ENCODE measurements at places on chromosomes 6 and 20. TPM values are rescaled to one million over a fixed set of nuclear protein-coding genes. Genes with fewer than 3 reads are reported as not detected.

The PRRT1 gene
- 2.0 TPM for total RNA-seq

The TMEM151B gene
- 0.21 TPM for total RNA-seq

The TMC2 gene
- total RNA-seq: 0.31 TPM

The ERVFRD-1 gene
- total RNA-seq: 0.09 TPM

The KCNQ2 gene
- total RNA-seq: 6.8 TPM

The BPIFB1 gene
- total RNA-seq: 445 TPM

The GLP1R gene
- 0.18 TPM for total RNA-seq

The PRR18 gene
- 1.3 TPM for total RNA-seq

The TMEM217 gene
- total RNA-seq: 1.00 TPM

The DSP gene
- total RNA-seq: 73.2 TPM

The TPBG gene
- 10.0 TPM for total RNA-seq

The PAK5 gene
- 0.28 TPM for total RNA-seq

GRCh38 chr6:106927531-106928398, 46.8 kb downstream of the CD24 start:
- peak overlapping the region; percentile 4 for H3K4me3 ChIP-seq
- no peaks in the 10 kb centered on the region for H3K4me1 ChIP-seq
- peak; percentile 66 for DNase-seq
- H3K36me3 ChIP-seq: no peaks in the 10 kb centered on the region
- H3K27ac ChIP-seq: no peak overlapping the region

- H3K4me1 ChIP-seq: no peaks in the 10 kb centered on the region
- no peak overlapping the region for H3K27ac ChIP-seq
- DNase-seq: no peak
- no peaks in the 10 kb centered on the region for H3K36me3 ChIP-seq
Observed at GRCh38 chr20:37537505-37537904, 9.8 kb upstream of the BLCAP start.

GRCh38 chr6:13369591-13369990, 41.3 kb upstream of the TBC1D7 start:
- no peak overlapping the region for H3K27ac ChIP-seq
- no peaks in the 10 kb centered on the region for H3K36me3 ChIP-seq
- no peak overlapping the region for H3K4me3 ChIP-seq
- no peaks in the 10 kb centered on the region for H3K27me3 ChIP-seq
- DNase-seq: no peak

DNA sequence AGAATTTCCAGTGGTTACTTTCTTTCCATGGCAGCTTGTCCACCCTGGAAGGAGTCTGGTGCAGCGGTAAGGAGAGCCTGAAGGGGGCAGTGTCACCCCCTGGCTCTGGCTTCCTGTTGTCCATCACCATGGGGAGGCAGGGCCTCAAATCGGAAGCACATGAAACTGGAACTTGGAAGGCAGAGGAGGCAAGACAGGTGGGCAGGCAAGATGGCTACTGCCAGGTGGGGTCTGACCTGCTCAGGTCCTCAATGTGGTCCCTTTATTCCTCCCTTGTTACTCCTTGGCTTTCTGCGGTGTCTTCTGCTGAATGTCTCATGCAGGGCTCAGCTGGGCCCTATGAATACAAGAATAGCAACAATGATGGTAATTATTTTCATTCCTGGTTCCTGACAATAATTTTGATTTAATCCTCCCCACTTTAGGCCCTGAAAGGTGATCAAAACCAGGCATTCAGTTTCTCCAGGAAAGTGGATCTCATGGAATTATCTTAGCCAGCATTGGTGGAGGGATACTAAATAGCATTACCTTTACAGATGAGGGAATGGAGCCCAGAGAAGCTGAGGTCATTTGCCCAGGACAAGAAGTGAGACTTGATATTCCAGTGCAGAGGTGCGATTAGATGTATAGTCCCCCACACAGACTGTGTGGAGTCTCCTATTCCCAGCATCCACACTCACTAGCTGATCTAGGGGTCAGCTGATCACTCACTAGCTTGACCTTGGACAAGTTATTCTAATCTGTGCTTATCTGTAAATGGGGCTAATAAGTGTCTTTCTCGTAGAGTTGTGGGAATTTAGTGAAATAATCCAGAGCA, 17.6 kb upstream of the SNAI1 start:
- H3K36me3 ChIP-seq: no peaks in the 10 kb centered on the region
- DNase-seq: no peak
- H3K27me3 ChIP-seq: no peaks in the 10 kb centered on the region
- H3K4me1 ChIP-seq: no peaks in the 10 kb centered on the region
- H3K27ac ChIP-seq: no peak overlapping the region

GRCh38 chr6:43465948-43466347, 10.6 kb upstream of the DLK2 start:
- H3K27me3 ChIP-seq: peaks cover 2% of the 10 kb centered on the region
- no peak for DNase-seq
- peaks cover 5% of the 10 kb centered on the region for H3K4me1 ChIP-seq
- no peaks in the 10 kb centered on the region for H3K36me3 ChIP-seq
- no peak overlapping the region for H3K27ac ChIP-seq

- no peaks in the 10 kb centered on the region for H3K27me3 ChIP-seq
- H3K4me3 ChIP-seq: no peak overlapping the region
- H3K36me3 ChIP-seq: no peaks in the 10 kb centered on the region
- no peaks in the 10 kb centered on the region for H3K4me1 ChIP-seq
Observed at GRCh38 chr20:14441201-14441600, 103.8 kb upstream of the FLRT3 start.

GRCh38 chr6:114284281-114284680, 58.5 kb downstream of the HS3ST5 start:
- H3K4me3 ChIP-seq: no peak overlapping the region
- H3K27ac ChIP-seq: no peak overlapping the region
- no peaks in the 10 kb centered on the region for H3K27me3 ChIP-seq
- no peaks in the 10 kb centered on the region for H3K36me3 ChIP-seq

DNA sequence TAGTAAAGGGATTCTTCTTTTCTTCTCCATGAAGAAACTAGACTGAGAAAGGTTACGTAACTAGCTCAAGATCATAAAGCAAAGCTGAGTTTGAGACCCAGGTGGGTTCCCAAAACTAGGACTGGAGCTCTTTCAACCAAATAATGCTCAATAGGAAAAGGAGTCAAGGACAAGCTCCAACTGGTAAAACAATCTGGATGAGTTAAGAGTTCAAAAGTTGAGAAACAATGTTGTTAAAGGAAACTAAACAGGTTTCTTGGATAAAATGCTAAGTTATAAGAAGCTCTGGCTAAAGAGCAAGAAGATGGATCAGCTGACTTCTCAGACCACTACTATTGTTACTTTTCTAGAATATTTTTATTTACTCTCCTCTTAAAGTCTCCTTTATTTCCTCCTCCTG, 137.3 kb downstream of the MMS22L start:
- no peaks in the 10 kb centered on the region for H3K36me3 ChIP-seq
- no peaks in the 10 kb centered on the region for H3K4me1 ChIP-seq
- H3K4me3 ChIP-seq: no peak overlapping the region
- no peak for DNase-seq
- no peak overlapping the region for H3K27ac ChIP-seq

DNA sequence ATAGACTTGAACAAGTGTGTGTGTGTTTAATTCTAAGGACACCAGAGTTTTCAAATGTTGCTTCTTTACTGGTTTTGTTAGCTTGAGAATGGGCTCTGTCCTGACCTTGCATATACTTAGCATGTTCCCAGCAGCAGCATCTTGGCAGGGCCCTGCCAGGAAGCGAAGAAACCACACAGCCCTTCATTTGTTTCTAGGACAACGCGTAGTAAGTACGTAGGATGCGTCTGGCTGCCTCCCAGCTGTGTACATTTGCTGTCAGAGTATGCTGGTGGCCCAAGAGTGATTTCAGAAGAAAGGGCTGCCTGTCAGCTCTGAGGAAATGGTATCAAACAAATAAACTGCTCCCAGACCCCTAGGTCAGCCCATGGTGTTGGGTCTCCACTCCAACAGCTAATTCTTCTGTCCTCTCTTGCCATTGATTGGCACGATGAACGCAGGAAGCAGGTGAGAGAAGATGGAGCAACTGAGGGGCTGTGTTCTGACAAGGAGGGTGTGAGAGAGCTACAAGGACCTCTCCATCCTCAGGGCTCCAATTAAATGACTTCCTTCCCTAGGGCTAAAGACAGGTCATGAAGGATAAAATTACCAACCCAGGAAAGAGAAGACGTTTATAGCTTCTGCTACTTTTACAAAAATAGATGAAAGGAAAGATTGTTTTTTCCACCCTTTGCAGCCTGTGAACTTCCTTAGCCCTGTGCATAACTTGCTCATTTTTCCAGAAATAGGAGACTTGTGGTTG, 55.9 kb upstream of the HDDC2 start:
- H3K27ac ChIP-seq: no peak overlapping the region
- H3K27me3 ChIP-seq: no peaks in the 10 kb centered on the region
- DNase-seq: peak; percentile 85
- H3K4me3 ChIP-seq: no peak overlapping the region
- no peaks in the 10 kb centered on the region for H3K36me3 ChIP-seq
- H3K4me1 ChIP-seq: no peaks in the 10 kb centered on the region

- no peak overlapping the region for H3K27ac ChIP-seq
- DNase-seq: no peak
- no peaks in the 10 kb centered on the region for H3K27me3 ChIP-seq
- H3K36me3 ChIP-seq: no peaks in the 10 kb centered on the region
- H3K4me1 ChIP-seq: no peaks in the 10 kb centered on the region
- no peak overlapping the region for H3K4me3 ChIP-seq
Observed at GRCh38 chr20:9103955-9104354, 35.1 kb downstream of the PLCB4 start.

- no peaks in the 10 kb centered on the region for H3K36me3 ChIP-seq
- peaks cover 50% of the 10 kb centered on the region for H3K4me1 ChIP-seq
- H3K27ac ChIP-seq: peak overlapping the region; percentile 29
- peak; percentile 91 for DNase-seq
- H3K27me3 ChIP-seq: no peaks in the 10 kb centered on the region
Observed at GRCh38 chr20:50312682-50313521, 122.3 kb downstream of the CEBPB start.

- H3K4me3 ChIP-seq: no peak overlapping the region
- peaks cover 4% of the 10 kb centered on the region for H3K4me1 ChIP-seq
- DNase-seq: no peak
- no peak overlapping the region for H3K27ac ChIP-seq
Observed at GRCh38 chr6:13046084-13046483, 282.3 kb downstream of the TBC1D7 start.

DNA sequence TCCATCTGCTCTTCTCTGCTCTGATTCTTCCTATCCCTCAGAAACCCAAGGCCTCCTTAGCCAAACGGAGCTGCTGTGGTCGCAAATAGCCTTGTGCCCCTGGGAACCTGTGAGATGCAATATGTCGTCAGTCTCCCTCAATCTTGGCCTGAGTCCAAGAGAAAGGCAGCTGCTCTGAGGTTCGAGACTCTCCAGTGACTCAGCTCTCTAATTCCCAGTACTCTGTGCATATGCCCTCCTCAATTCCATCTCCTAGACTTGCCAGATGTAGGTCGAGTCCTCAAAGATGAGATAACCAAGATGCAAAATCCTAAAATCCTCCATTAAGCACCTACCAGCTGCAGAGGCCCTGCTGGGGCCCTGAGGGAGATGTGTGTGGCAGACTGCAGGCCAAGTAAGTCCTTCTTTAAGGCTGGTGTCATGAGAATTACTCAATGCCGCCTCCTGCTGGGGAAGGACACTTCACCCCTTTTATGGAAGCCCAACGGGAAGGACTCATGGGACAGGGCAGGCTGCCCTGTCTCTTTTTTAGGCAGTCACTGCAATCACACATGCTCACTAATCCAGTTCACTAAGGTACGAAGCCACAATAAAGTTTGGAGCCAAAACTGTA, 28.5 kb downstream of the C6orf15 start:
- H3K4me3 ChIP-seq: no peak overlapping the region
- H3K27me3 ChIP-seq: peaks cover 6% of the 10 kb centered on the region
- H3K36me3 ChIP-seq: no peaks in the 10 kb centered on the region
- DNase-seq: no peak

- H3K36me3 ChIP-seq: no peaks in the 10 kb centered on the region
- no peak for DNase-seq
- no peak overlapping the region for H3K27ac ChIP-seq
- H3K27me3 ChIP-seq: no peaks in the 10 kb centered on the region
Observed at GRCh38 chr20:33277471-33278441, 5.3 kb upstream of the BPIFB1 start.

DNA sequence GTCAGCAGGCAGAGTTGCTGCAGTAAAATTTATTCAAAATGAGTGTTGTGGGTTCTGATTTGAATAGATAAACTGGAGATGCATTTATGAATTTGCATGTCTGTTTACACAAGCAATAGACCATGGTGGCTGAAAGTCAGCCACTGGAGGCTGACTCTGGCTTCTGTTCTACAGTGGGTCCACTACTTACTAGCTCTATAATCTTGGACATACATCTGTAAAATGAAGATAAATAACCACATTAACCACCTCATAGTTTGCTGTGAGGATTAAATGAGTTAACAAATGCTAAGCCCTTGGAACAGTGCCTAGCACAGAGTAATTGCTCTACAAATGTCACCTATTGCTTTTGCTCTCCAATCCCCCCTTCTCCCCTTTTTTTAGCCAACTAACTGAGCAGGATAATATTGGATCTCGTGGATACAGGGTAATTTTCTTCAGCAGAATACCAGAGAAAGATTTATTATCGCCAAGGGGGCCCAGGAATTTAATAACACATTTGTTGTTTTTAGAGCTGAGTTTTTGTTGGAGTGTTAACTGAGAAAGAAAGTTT, 1.4 kb upstream of the PM20D2 start:
- no peak overlapping the region for H3K4me3 ChIP-seq
- no peaks in the 10 kb centered on the region for H3K27me3 ChIP-seq
- H3K4me1 ChIP-seq: peaks cover 14% of the 10 kb centered on the region
- no peak for DNase-seq
- H3K27ac ChIP-seq: no peak overlapping the region

GRCh38 chr20:64052987-64053840, 3.8 kb upstream of the SOX18 start:
- H3K4me1 ChIP-seq: peaks cover 76% of the 10 kb centered on the region
- H3K4me3 ChIP-seq: no peak overlapping the region
- peak overlapping the region; percentile 86 for H3K27ac ChIP-seq
- H3K27me3 ChIP-seq: no peaks in the 10 kb centered on the region

GRCh38 chr6:339480-339879, 47.2 kb downstream of the DUSP22 start:
- peaks cover 7% of the 10 kb centered on the region for H3K4me1 ChIP-seq
- DNase-seq: no peak
- H3K27ac ChIP-seq: no peak overlapping the region
- H3K4me3 ChIP-seq: no peak overlapping the region

- no peaks in the 10 kb centered on the region for H3K36me3 ChIP-seq
- no peaks in the 10 kb centered on the region for H3K27me3 ChIP-seq
- peak overlapping the region; percentile 58 for H3K4me3 ChIP-seq
- peak overlapping the region; percentile 39 for H3K27ac ChIP-seq
- H3K4me1 ChIP-seq: no peaks in the 10 kb centered on the region
Observed at GRCh38 chr20:63696306-63696627, 185 bp upstream of the TNFRSF6B start.

DNA sequence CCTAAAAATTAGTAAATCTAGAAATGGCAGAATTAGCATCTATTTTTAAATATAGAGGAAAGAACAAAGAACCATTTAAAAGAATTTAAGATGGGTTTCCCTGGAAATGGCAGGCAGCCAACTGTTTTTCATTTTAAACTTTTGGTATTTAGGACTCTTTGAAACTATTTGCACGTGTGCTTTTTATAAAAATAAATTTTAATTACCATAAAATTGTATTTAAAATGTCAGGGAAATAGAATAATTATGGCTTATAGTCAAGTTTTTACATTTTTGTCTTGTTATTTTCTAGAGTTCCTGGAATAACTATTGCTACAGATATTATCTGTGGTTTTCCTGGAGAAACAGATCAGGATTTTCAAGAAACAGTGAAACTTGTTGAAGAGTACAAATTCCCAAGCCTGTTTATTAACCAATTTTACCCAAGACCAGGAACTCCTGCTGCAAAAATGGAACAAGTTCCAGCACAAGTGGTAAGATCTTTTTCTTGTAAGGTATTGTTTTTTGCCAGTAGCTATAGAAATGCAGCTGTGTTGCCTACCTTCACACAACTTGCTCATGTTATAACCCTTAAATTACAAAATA, 528.7 kb upstream of the SOX4 start:
- no peak overlapping the region for H3K27ac ChIP-seq
- no peaks in the 10 kb centered on the region for H3K27me3 ChIP-seq
- H3K4me1 ChIP-seq: no peaks in the 10 kb centered on the region
- H3K36me3 ChIP-seq: no peaks in the 10 kb centered on the region
